ENCODE measurements at places on chromosomes 2 and 18.

- no peak for DNase-seq
These were observed 282.2 kb upstream of the ST6GAL2 start for GRCh38 chr2:107168141-107168540.

GRCh38 chr2:219308142-219309101, 779 bp downstream of the PTPRN start:
- DNase-seq: no peak

- no peak for DNase-seq
These were observed 176.5 kb downstream of the LRRTM1 start for GRCh38 chr2:80128080-80128479.

DNA sequence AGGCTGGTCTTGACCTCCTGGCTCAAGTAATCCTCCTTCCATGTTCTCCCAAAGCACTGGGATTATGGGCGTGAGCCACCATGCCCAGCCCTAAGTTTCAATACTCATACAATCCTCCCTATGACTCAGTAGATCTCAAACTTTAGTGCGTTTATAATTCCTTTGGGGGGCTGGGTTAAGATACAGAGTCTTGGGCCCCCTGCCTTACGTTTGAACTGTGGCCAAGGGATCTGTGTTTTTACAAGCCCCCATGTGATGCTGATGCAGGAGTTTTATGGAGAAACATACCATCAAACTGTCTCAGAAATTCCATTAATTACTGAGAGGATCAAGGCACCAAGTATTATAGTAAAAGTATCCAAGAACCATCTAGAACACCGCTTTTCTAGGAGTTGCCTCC, 38.2 kb upstream of the FAM136A start:
- no peak for DNase-seq

DNA sequence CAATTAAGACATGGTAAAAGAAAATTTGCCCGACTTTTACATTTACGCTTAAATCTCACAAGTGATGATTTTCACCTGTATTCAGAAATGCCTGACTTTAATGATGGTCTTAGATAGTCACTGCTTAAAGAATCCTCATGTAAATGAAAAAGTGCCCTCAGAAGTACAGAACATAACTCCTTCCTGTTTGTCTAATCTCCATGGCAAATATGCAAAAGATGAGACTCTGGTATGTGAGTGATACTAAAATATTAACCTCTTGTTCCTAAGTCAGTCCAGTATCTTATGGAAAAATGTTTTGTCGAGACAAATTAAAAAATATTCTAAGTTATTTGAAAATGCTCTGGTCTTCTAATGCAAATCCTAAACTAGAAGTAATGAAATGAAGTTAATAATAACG, 29.2 kb downstream of the KCTD1 start:
- DNase-seq: no peak

- DNase-seq: no peak
These were observed 301.5 kb downstream of the NDUFA10 start for GRCh38 chr2:239723486-239724193.

DNA sequence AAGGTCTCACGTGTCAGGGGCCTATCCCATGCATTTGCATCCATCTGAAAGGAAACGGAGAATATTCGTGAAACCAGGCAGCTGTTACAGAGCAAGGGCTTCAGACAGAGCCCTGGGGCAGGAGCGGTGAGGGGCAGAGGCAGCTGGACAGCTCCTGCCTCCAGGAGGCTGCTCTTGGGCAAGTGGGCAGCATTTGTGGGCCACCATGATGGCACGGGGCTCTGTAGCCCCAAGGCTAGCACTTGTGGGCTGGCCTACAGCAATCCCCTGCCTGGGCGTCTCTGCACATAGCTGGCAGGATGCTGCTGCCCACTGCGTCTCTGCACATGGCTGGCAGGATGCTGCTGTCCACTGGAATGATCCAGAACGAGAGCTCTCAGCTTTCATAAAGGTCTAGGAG, 52.8 kb upstream of the PTMA start:
- DNase-seq: no peak

DNA sequence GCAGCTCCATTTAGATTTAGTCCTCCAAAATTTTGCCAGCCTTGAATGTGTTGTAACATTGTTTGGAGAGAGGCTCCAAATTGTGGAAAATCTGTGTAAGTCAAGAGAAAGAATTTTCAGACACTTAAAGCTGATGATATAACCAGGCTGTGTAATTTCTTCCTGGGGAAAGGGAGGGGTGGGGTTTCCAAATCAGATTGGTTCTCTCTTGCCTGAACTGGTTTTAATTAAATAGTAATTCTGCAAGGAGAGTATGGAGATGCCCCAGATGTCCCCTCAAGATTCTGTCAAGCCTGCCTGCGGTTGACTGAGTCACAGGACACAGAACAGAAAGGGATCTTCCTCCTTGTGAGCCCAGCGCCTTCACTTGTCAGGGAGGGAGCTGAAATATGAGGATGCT, 54.5 kb downstream of the C18orf63 start:
- DNase-seq: no peak

DNA sequence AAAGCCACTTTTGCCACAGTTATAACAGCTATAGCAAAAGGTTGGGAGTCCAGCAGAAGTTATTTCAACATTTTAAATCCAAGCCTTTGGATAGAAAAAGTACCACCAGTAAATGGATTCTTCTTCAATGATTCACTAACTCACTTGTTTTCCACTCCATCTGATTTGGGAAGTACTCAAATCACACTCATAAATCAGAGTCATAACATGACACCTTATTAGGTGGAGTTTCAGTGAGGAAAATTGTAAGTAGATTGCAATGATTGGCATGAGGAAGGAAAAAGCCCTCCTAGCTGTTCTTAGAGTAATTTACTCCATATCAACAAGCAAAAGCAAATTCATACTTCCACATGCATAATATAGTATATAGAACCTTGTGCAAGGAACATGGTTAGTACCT, 132.9 kb downstream of the NR4A2 start:
- no peak for DNase-seq

GRCh38 chr18:79479761-79480161, 84.0 kb downstream of the NFATC1 start:
- no peak for DNase-seq

GRCh38 chr2:100161945-100162620, 19.7 kb upstream of the AFF3 start:
- DNase-seq: no peak

- no peak for DNase-seq
These were observed 18.5 kb downstream of the TMEM177 start for GRCh38 chr2:119697290-119698020.

GRCh38 chr18:48660346-48661228, 121.8 kb downstream of the CTIF start:
- DNase-seq: no peak

DNA sequence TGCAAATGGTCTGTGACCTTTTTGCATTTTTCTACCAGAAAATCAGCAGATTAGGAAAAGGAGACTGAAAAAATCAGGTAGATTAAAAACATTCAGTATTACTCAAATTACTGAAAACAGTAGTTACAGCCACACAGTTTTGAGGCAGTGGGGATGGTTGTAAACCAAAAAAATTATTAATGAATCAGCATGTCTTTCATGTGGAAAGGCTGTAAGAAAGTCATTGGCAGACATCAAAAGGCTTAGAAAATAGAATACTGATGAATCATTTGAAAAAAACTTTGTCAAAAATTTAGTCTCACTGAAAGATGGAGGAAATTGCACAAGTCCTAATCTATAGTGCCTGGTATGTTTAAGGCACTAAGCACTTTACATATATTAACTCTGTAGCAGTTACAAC, 133.9 kb upstream of the GCFC2 start:
- no peak for DNase-seq

GRCh38 chr18:75656035-75656434, 228.5 kb upstream of the SMIM21 start:
- no peak for DNase-seq

DNA sequence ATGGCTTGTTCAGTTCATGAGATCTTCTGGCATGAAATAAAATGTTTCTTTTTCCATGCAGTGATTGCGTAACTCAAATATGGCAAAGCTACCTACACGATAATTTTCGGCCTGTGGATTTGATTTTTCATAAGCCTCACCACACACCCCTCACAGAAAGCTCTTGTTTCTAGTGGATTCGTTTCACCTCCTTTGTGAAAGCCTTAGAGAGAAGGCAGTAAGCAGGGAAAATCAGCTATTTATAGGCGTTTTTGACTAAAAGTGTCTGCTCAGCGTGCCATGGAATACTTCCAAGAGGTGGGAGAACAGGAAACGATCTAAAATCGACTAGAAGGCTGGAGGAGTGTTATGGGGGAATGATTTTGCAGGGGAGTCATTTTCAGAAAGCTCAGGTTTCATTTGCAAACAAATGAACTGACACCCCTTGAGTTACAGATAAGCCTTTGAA, 417.9 kb downstream of the TGIF1 start:
- no peak for DNase-seq

DNA sequence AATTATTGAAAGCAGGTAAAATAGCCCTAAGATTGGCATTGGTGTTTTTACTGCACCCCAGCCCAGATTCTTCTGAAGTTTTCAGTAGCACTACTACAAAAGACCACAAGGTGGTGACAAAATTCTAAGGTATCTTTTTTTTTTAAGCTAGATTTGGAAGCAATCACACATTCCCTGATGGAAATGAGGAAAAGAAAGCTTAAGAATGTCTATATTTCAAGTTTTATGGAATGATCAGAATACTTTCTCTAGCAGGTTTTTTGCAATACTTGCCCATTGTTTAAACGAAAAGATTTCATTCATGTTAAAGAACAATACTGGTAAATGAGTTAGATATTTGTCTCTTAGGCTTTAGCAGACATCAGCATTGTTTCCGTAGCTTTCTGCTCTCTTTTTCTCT, 32.1 kb upstream of the ZNF638 start:
- no peak for DNase-seq

DNA sequence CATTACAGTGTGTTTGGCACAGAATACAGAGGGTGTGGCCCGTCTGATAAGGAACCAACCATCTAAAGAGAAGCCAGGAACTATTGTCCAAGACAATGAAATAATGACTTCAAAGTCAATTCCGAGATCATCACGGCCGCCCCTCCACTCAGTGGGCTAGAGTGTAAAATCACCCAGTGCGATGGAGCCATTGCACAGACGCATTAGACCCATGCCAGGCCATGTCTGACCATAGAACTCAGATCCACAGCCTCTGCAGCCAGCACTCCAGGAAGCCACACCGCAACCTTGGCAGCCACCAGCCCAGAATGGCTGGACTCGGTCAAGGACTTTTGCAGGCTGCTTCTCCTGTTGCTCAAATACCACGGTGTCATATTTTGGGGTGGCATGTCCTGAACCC, 835.7 kb downstream of the DCDC2C start:
- DNase-seq: no peak

- DNase-seq: no peak
These were observed 75.9 kb upstream of the COL3A1 start for GRCh38 chr2:188898261-188898660.

DNA sequence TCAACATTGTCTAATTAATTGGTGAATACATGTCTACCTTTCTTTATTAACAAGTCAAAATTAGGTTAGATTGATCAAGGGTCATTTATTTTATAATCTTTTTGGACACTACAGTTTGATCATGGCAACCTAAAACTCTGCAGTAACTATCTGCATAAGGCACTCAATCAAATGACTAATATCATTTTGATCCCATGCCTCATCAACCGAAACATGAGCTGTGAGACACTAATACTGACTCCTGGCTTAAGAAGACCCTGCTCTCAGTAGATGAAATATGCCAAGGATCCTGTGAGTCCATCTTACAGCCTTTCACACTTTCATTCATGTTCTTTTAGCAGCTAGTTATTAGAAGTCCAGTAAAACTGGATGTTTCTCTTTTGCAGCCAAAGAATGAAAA, 169.4 kb upstream of the CAVIN2 start:
- no peak for DNase-seq

- DNase-seq: no peak
These were observed 58.1 kb downstream of the PXDN start for GRCh38 chr2:1685957-1686783.
